Stimulated activated CD8-positive, alpha-beta memory T cell treated with anti-CD3 and anti-CD28 coated beads, Interleukin-7, amount 100 ng/mL, for 1 hour (primary cell): ENCODE measurements at places on chromosomes 4 and X.

DNA sequence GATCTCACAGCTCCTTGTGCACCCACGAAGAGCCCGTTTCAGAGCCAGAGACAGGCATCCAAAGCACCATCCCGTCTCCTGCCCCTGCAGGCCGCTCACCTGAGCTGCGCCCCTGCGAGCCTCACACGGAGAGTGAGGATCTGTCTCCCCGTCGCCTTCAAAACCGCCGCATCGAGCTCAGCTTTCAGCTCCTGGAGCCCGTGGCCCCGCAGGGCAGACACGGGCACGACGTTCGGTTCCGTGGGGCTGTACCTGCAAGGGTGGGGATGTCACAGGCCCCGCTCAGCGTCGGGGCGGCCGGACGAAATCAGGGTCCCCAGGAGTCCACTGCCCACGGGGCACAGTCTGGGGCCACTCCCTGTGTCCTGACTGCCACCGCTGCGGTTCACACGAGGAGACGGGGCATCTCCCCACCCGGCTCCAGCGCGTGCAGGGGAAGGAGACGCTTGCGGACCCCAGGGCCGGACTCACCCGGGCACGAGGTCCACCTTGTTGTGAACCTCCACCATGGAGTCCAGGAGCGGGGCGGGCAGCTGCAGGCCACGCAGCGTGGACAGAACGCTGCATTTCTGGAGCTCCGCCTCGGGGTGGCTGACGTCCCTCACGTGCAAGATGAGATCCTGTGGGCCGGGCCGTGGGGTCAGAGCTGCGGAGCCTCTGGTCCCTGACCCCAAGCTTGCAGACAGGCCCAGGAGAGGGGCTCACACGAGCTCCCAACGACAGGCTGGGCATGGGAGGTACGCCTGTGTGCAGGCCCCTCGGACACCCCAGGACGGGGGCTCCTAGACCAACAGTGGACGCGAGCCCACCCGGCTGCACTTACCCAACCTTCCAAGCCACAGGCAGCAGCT lies 11.1 kb downstream of the GTPBP6 start:
- no peak for DNase-seq

DNA sequence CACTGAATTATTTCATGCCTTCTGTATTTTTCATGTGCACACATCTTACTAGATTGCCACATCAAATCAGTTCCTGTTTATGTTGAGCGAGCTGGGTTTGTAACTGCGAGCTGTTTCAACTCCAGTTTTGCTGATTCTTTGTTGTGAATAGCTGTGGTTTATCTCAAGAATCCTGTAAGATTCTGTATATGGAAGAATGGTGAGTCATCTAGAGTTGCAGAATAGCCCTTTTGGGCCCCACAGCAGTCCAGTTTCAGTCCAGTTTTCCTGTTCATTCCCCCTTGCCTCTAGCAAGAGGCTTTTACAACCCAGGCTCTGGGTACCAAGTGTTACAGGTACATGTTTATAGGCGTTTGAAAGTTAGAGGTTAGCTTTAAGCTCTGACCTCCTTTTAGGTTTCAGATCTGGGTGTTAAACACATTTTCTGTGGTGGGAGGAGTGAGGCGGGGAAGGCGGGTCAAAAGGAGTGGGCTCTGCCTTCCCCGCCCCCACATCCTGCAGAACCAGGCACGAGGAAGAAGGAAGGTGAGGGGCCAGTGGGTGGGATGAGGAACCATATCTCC lies 32.7 kb downstream of the TBC1D14 start:
- DNase-seq, result no peak

GRCh38 chr4:89598602-89599001 lies 238.4 kb downstream of the SNCA start:
- no peak for DNase-seq

GRCh38 chr4:15378062-15378461 lies 49.8 kb upstream of the C1QTNF7 start:
- DNase-seq, result no peak

DNA sequence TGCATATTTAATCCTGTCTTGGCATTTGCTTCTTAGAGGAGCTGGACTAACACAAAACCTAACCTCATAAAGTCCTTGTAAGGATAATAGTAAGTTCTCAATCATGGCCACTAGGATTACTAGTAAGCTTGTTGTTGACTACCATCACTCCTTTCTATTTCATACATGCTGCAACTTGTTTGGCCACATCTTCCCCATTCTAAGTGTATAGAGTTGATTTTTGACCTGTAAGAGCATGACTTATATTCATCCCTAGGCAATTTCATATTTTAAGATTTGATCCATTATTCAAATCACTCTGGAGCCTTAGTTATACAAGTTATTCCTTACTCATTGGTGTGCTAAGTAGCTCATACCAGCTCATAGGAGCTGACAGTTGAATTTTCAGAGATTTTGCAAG lies 109.4 kb downstream of the EFHC2 start:
- DNase-seq, result no peak

- DNase-seq, result no peak
These were observed 89.1 kb downstream of the RAPGEF2 start for GRCh38 chr4:159191989-159192388.

GRCh38 chrX:155896512-155896911 lies 15.4 kb downstream of the VAMP7 start:
- no peak for DNase-seq

- no peak for DNase-seq
These were observed 273.1 kb downstream of the SLITRK2 start for GRCh38 chrX:146090732-146091131.

DNA sequence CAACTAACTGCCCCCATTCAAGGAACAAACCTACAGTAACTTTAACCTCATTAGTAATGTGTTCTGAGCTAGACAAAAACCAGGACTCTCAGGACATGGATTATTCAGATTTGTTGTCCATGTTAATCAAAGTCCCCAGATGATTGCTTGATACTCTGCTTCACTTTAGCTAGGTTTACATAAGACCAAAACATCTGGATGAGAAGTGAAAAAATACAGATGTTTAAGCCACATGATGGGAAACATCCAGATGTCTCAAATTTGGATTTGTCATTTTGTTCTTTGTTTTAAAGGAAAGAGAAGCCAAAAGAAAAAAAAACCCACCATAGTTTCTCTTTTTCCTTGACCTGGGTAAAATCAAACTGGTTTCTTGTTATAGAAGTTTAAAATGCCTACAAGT lies 48.5 kb upstream of the NRK start:
- DNase-seq, result no peak

- no peak for DNase-seq
These were observed 67.8 kb downstream of the WFS1 start for GRCh38 chr4:6337331-6337935.

DNA sequence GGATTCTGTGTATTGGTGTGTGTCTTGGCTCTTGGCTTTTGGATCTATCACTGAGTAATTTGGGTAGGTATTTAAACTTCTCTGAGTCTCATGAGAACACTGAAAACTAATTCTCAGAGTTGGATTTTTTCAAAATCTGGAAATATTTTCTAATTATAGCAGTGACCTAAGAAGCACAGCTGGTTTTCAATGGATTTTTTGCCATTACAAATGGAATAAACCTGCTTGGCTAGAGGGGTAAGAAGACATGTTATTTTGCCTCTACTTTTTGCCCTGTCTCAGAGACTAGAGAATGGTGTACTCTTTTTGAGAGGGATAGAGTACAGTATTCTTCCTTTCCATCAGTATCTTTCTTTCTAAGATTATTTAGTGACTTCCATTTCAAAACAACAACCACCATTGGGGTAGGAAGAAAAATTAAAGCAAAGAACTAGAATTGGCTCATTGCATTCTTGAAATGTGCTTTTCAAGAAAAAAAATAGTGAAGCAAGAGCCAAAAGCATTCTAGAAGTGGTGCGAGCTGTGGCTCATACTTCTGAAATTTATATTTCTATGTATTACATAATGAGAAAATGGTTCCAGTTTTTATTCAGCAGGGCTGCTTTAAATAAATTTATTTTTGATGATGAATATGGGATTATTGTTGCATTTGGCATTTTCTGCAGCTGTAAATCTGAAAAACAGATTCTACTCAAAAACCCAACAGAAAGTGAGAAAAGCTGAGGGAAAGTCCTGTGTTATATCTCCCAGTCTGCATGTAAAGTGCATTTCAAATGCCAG lies 850.2 kb upstream of the SLIT2 start:
- no peak for DNase-seq

DNA sequence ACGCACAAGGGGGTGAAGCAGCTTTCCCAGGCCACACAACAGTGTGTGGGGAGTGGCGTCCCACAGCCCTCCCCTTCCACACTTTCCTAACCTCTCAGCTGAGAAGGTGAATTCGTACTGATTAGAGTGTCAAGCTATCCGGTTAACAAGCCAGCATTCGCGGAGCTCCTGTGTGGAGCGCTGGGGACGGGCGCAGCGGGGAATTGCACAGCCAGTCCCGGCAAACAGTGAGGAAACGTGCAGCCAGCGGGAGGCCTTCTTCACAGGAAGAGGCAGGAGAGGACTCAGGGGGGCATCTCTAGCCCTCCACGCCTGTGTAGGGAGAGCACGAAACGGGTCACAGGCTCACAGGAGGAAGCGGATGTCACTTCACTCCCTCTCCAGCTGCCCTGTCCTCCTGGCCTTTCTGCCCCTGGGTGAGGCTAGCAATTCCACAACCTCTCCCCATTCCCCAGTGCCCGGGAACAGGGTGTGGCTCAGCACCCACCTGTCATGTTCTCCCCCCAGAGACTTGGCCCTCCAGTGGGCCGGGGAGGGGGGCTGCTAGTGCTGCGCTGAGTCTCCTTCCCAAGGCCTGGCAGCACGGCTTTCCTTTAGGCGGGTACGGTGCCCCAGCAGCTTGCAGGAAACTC lies 117.3 kb downstream of the CPZ start:
- DNase-seq, result no peak

GRCh38 chr4:77578145-77578544 lies 27.5 kb upstream of the CXCL13 start:
- no peak for DNase-seq

DNA sequence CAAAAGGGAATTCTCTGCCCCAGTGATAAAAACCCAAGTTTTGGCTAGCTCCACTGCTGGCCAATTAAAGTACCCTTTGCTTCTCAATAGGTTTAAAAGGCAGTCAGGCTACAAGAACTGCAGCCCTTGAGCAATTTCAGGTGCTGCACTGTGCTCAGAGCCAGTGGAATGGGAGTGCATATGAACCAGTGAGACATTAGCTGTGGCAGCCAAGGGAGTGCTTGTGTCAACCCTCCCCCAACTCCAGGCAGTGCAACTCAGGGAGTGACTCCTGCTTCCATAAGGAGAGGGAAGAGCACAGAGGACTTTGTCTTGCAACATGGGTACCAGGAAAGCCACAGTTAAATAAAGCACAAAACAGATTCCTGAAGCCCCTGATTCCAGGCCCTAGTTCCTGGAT lies 61.6 kb upstream of the VAMP7 start:
- DNase-seq, result no peak

GRCh38 chr4:81599742-81600380 lies 128.2 kb upstream of the RASGEF1B start:
- DNase-seq, result no peak

- no peak for DNase-seq
These were observed 261.9 kb upstream of the ADGRL3 start for GRCh38 chr4:60938181-60938580.
